ENCODE measurements at places on chromosomes 1 and 21.

DNA sequence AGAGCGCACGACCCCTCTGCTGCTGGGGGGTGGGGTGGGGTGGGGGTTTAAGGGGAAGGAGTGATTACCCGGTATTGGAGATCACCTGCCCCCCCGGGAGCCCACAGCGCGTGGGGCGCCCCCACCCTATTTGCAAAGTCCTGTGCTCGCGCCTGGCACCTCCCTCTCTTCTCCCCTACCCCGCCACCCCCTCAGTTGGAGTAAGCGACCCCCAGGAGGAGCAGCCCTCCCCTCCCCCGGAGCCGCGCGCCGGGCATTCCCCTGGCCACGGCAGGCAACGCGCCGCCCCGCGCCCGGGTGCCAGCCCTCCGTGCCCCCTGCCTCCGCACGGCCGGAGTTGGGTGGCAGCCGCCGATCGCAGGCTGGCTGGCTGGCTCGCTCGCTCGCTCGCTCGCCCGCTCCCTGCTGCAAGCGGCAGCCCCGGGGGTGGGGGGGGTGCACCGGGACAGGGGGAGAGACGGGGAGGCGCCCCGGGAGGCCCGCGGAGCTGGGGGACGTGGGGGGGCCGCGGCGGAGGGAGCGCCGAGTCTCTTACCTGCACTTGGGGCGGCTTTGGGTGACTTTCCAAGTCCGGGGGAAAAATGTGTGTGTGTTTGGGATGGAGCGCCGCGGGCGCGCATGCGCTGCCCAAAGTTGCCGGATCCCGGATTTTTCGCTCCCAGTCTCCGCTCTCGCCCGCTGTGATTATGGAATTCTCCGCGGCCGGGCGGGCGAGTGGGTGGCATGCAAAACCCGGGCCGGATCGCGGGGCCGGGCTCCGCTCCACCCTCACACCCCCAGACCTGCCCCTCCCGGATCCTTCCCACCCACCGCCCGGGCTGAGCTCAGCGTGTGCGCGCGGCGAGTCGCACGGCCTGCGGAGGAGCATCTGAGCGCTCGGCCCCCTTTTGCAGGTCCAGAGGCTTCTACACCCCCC, at the start of gene CASZ1:
Gene CASZ1 (minus strand): TSS at position 618 of the 916 bp plus-strand sequence. CDS start 102,757 bp downstream, outside the sequence.
- DNase-seq = no peak

DNA sequence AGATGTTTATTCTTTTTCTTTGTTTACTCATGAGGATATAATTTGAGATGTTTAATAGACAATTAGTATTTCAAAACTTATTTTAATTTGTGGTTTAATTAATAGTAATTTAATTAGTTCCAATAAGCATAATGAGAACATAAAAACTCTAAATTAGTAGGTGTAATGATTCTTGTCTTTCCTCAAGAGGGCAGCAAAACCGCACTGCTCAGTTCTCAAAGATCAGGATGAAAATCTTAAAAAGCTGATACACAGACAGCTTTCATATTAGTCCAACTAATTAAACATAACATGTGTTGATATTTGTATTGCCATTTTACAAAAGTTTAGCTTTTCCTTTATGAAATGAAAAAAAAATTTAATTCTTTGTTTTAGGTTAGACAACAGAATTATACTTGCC, 106.7 kb upstream of the C21orf91 start:
- no peak for DNase-seq

- no peak for DNase-seq
Measured at GRCh38 chr1:214824763-214825162, 221.8 kb downstream of the CENPF start.

DNA sequence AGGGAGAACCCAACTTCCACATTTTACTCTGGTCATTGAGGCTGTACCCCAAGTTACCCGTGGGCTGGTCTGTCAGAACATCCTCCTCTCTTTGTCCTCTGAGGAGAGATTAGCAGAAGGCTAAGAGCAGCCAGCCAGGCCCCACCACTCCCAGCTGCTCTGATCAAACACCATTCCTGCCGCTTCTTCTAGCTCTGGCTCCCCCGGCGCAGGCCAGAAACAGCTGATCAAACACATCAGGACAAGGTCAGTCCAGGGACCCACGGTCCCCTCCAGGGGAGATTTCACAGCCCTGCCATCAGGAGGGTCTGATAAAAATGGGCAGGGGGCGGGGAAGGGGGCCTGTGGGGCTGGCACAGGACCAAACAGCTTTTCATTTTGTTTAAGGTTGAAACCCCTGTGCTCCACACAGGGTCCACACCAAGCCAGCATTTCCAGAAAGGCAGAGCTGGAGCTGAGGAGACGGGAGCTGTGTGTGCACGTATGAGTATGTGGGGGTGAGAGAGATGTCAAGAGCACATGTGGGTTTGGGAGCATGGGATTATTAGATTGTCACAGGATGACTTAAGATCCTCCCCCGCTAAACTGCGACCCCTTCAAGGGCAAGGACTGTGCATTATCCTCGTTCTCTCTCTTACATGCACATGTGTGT, 29.9 kb upstream of the EPHA8 start:
- DNase-seq = no peak

GRCh38 chr1:91018006-91018405, 3.8 kb downstream of the ZNF644 start:
- no peak for DNase-seq

DNA sequence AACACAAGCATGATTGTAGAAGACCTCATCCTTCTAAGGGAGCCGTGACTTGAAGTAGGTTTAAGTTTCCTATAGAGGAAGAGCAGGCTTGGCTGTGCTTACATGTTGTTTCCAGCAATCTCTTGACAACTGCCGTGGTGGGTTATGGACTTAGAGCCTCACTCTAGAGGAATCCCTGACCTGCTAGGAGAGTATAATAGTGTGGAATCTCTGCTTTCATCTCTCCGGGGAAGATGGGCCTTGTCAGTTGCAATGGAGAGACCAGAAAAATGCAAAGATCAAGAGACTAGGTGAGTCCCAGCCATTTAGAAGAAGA, 137.6 kb downstream of the MIS18A start:
- DNase-seq = no peak

GRCh38 chr1:192973202-192973601, 86.0 kb downstream of the UCHL5 start:
- DNase-seq = no peak

DNA sequence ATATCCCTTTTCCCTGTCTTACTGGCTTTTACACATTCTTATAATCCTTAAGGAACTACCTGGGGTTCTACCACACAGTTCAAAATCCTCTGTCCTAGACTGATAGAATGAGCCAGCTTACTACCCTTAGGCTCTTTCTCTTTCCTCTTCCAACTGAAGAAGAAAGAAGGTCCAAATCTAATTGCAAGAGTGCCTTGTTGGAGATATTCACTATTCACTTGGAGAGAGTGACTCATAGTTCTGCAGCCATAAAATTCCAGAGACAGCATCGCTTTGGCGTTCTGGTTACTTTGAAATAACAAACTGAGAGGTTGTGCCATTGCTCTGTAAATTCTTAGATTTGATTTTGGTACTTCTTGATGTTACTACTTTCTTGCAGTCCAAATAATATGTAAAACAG, 4.2 kb downstream of the CADM3 start:
- no peak for DNase-seq

- DNase-seq = no peak
Measured at GRCh38 chr1:41823471-41823870, 95.3 kb downstream of the HIVEP3 start.

- no peak for DNase-seq
Measured at GRCh38 chr1:53944469-53945182, 873 bp downstream of the IFT25 start.

GRCh38 chr1:147852706-147853225, 49.8 kb upstream of the GJA8 start:
- DNase-seq = no peak

All from stimulated activated naive B cell treated with anti-CD40 and anti-IgM and Interleukin-4, amounts not matched to agents 10 μg/mL and 1 μg/mL and 100 μg/mL, for 72 hours (primary cell).